ENCODE measurements at places on chromosomes 1 and 21.

DNA sequence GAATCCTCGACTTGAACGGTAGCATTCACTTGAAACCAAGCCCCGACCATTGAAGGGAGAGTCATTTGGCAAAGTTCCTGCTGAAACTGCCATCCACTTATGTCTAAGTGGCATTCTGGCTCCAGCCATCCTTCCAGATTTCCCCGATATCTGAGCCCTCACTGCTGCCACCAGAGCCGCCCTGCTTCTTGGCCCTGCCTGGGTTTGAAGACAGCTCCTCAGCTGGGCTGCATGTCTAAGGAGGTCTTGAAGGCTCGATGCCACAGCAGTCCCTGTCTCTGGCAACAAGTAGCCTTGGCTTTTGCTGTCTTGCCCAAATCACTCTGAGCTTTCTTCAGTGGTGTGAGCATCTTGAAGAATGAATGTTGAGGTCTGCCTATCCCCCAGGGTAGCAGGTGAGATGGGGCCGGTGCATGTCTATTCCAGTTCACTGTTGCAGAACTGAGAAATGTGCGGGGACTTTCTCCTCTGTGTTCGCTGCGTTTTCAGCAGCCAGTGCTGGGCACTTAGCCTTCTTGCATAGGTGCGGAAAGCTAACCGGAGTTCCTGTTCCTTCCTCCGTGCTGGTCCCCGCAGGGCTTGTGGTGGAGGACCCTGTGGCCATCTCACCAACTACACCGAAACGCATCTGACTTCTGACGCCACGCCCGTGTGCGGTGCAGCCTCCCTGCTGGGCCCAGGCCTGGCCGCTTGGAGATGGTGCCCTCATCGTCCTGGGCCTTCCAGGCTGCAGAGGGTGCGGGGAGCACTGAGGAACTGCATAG lies 29.2 kb downstream of the MAN1C1 start:
- DNase-seq, result no peak

GRCh38 chr1:9127395-9128165 lies 1.3 kb downstream of the GPR157 start:
- no peak for DNase-seq

- no peak for DNase-seq
Observed at GRCh38 chr1:5993556-5994491, 1.6 kb upstream of the NPHP4 start.

- no peak for DNase-seq
Observed at GRCh38 chr1:228511546-228512445, 24.6 kb downstream of the RNF187 start.

GRCh38 chr1:7902478-7903085 lies 38.1 kb downstream of the TNFRSF9 start:
- peak; percentile 25 for DNase-seq

DNA sequence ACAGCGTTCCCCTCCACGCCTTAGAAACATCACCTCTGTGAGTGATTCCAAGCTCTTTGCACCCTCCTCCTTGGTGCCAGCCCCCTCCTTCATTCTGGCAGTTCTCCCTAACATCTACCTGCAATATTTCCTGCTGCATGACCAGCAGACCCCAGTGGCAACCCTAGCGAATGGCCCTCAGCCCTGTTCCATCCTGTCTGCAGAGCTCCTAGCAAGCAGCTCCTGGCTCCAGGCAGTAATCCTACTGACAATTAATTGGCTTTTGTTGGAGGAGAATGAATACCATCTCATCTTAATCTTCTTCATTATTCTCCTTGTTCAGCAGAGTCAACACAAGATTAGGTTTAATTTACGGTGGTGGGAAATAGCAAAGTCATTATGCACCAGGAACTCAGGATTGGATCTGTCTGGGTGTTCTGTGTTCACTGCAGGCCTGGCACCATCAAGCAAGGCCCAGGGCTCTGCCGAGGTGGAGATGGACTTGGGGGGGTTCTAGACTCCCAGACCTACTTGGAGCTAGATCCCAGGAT lies 12.4 kb downstream of the FBXO2 start:
- DNase-seq, result no peak

DNA sequence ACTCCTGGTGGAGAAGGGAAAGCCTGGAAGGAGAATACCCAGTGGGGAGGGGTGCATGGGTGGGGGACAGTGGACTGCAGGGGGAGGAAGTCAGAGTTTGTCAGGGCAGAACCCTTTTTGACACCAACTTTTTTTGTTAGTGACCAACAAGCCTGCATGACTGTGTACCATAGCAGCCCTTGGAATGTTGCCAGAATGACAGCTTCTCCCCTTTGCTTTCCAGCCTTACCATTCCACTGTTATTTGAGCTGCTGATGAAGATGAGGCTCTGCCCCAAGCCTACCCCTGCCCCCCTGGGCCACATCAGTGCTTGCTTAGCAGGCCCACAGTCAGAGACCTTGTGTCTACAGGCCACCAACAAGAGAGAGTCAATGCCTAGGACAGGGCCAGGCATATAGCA lies 341.2 kb downstream of the HHAT start:
- DNase-seq, result no peak

GRCh38 chr1:44602634-44603628 lies 71.3 kb downstream of the TMEM53 start:
- no peak for DNase-seq

- DNase-seq, result no peak
Observed at GRCh38 chr1:234987415-234988154, 141.1 kb downstream of the TOMM20 start.

DNA sequence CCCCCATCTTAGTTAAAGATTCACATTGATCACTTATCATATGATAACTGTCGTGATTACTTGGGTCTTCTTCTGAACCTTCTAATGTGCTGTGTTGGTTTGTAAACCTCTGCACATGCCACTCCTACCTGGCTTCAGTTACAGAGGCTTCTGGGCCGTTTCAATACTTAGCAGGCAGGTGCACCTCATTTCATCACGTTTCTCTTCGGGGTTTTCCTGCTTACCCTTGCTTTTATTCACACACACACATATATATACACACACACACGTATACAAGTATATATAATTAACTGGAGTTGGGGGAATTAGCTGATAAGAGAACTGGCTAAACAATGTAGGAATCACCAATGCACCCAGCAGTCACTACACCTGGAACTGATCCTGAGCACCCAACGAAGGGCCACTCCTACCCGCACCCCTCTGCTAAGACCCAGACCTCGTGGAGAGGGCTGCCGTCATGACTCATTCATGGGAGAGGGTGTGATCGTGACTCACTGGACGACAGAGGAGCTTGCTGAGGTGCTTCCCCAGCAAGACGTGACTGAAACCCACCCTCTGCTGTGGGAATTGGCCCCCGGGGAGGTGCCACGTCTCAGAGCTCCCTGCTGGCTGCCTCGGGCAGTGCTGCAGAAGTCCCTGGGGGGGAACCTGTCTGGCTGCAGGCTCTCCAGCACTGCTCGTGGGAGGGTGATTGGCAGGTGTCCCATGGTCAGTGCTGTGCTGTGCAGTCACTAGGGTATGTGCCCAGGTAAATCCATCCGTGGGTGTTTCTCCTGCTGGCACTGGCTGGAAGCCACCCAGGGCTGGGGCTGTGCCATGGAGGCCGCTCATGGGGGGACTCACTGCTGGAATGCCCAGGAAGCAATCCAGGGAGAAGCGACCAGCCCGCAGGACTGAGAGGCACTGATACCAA lies 166.6 kb downstream of the DYRK1A start:
- DNase-seq, result no peak

- DNase-seq, result no peak
Observed at GRCh38 chr1:116328671-116329070, 44.4 kb upstream of the ATP1A1 start.

DNA sequence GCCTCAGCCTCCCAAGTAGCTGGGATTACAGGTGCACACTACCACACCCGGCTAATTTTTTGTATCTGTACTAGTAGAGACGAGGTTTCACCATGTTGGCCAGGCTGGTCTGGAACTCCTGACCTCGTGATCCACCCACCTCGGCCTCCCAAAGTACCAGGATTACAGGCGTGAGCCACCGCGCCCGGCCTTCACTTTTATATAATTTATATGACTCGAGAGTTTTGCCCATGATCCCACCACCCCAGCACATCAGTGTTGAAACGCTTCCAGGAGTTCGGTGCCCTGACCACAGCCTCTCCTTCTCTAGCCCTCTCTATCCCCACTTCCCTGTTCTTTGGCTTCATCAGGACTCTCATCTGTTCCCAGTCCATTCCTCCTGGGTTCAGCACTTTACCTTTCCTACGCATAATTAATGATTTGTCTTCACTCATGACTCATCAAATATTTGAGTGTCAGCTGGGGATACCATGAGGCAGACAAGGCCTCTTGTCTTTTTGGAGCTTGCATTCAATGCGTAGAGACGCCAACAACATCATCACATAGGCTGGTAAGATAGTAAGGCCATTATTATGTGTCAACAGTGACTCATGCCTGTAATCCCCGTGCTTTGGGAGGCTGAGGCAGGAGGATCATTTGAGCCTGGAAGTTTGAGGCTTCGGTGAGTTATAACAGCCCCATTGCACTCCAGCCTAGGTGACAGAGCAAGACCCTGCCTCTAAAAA lies 1.4 kb downstream of the PMF1 start:
- DNase-seq, result no peak

DNA sequence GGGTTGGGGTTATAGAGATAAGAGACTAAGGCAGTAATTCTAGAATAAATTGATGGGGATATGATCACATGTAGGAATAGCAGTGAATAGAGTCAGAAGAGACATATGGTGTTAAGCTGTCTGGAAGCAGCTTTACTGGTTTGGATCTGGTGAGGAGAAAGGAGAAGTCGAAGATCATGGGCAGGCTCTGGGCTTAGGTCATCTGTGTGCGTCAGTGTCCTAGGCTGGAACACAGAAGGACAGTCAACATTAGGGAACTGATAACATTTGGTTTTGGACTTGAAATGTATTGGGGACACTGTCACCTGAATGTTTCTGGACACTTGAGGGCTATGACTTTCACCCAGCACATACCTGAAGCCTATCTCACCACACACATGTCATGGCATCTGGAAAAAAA lies 13.9 kb upstream of the GRIK1 start:
- no peak for DNase-seq

GRCh38 chr1:43509007-43509739 lies 21.5 kb upstream of the PTPRF start:
- DNase-seq, result no peak

DNA sequence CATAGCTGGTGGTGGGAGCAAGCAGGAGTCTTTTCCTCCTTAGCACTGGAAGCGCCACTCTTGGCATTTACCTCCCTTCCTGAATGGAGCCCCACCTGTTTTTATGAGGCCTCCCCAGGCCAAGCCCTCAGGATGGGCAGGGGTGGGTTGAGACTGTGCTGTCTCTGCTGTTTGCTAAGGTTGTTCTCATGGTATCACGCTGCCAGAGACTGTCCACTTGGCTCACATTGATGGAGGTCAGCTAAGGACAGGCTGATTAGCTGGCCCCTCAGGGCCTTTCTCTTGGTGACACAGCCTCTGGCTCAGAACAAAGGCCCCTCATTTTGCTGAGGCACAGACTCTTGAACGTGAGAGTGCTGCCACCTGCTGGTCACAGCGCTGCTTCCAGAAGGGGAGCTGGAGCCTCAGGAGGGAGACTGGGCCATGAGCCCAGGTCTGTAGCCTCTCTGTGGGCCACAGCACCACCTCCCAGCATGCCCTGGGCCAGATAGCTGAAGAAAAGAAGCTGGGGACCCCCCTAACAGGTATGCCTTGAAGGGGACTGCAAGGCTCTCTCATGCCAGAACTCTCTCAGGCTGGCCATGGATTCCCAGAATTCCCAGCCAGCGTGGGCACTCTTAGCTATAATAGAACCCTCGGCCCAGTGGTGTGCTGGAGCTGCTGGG lies 85.6 kb downstream of the CD58 start:
- peak; percentile 86 for DNase-seq

DNA sequence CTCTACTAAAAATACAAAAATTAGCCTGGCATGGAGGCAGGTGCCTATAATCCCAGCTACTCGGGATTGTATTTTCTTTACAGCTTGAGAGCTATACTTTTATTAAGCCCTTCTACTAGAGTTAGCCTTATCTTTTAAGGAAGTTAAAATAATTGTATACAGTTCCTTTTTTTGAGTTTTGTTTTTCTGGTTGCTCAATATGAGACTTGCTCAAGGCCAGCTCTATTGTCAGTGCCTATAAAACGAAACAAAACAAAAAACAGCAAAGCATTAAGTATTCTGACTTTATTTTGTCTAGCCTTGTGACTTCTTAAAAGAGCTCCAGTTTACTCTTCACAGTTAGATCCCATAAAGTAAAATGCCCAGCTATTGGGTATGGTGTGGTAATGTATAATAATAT lies 17.2 kb downstream of the PKN2 start:
- no peak for DNase-seq

DNA sequence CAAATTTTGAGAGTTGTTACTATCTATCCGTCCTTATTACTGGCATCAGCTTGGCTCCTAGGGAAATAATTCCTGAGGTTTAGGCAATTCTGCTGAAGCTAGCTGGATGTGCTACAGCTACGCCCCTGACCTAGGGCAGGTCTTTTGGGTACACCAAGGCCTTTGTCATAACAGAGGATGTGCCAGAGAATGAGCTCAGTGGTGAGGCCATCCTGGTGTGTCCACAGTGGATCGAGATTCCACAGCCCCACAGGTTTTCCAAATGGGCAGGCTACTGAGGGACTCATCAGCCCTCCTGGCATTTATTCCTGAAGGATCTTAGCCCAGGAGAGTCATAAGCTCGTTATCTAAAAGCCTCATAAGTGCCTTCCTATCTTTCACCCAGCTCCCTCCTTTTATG lies 475.2 kb upstream of the USP24 start:
- DNase-seq, result no peak

- DNase-seq, result no peak
Observed at GRCh38 chr1:22646384-22646783, 3.0 kb downstream of the C1QC start.

DNA sequence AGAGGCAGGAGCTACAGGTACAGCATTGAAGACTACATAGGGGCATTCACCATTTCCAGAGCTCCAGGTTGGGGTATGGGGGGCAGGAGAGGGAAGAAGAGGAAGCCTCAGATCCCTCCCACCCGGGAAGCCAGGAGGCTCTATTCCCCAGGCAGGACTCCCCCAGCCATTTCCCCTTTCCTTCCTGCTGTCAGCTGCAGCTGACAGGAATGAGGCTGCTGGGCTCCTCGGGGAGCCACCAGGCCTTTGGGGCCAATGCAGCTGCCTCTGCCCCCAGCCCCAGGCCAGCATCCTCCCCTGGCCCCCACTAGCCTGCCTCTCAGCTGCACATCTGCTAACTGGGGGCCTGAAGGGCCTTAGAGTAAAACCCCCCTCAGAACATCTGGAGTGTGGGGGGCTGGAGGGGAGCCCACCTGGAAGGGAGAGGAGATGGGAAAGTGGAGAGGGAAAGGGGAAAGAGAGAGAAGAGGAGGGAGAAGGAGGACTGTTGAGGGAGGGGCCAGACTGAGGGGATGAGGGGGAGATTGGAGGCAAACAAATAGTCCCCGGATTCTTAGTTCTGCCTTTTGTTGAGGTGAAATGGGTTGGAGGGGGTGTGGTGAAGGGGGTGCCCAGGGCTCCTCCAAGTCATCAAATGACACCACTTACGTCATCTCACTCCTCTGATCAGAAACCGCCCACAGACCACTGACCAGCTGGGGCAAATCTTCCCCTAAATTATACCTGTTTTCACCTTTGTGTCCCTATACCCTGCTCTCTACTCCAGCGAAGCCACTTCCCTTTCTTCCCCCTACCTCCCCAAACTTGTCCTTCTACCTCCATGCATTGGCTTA lies 58.0 kb downstream of the LGR6 start:
- no peak for DNase-seq

GRCh38 chr1:229479660-229480399 lies 28.3 kb downstream of the NUP133 start:
- DNase-seq, result no peak

All from stimulated activated CD4-positive, alpha-beta T cell treated with anti-CD3 and anti-CD28 coated beads, Interleukin-15, amount 100 ng/mL, for 1 hour (primary cell).